NCI-H510A treated with DMSO at 0.1 percent for 48 hours (cell line): ENCODE measurements at places on chromosomes 6 and 20.

DNA sequence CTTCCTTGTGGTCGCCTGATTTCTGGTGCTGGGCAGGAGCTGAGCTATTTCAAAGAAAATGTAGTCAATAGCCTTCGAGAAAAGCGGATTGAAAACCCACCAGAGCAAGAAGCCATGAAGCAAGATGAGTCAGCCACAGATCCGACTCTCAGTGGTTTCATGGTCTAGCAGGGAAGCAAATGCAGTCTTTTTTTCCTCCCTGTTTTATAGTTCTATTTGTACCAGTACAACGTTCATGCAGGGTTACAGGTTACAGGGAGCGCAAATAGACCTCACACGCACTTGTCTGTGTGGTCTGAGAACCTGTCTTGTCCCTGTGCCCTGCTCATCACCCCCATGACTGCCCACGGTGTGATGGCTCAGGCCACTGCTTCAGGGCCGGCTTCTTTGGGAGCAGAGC lies 309.8 kb upstream of the SUPT3H start:
- DNase-seq: no peak

DNA sequence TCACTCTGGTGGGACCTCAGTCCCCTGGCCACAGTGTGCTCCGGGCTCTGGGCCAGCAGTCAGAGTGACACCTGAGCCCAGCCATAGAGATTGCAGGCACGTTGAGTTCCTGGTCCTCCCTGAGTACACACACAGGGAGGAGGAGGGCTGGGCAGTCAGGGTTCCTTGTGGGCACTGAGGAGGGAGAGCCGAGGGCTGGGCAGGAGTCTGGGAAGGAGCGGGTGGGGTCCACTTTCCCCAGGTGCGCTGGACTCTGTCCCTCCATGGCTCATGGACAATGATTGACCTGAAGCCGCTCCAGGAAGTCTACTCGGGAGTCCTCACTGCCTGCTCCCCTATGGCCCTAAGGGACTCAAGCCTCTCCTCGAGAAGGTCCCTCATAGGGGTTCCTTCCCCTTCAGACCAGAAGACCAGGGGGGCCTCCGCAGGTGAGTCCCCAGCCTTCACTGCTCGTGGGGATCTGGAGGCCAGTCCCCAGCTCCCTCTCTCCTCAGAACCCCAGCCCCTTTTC lies 1.1 kb downstream of the SLC44A4 start:
- DNase-seq: peak; percentile 24

- no peak for DNase-seq
Measured at GRCh38 chr6:125207956-125208355, 54.4 kb downstream of the TPD52L1 start.

GRCh38 chr20:45405571-45406259 lies 2.4 kb upstream of the DBNDD2 start:
- no peak for DNase-seq

DNA sequence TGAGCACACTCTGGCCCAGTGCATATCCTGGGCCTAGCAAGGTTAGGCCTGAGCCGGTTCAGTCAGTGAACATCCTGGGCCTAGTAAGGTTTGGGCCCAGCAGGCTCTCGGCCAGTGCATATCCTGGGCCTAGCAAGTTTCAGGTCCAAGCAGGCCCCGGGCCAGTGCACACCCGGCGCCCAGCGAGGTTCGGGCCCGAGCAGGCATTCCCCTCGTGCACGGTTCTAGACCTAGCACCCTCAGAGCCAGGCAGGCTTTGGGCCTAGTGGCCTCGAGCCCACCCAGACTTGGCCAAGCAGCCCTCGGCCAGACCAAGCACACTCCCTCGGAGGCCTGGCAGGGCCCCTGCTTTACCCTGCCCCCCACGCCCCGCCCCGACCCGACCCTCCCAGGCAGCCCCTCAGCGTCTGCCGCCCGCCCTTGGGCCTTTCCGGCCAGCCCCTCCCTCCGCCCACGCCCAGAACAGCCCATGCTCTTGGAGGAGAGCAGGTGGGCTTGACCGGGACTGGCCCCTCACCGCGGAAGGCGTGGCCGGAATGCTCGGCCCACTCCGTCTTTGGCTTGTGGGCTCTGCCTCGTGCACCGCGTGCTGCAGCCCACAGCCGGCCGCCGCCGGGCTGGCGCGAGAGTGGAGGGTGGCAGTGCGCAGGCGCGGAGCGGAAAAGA lies at the start of gene CTCFL:
Gene CTCFL (minus strand): TSS at position 630 of the 666 bp plus-strand sequence. CDS start 935 bp downstream, outside the sequence.
- DNase-seq: no peak

- DNase-seq: no peak
Measured at GRCh38 chr20:48008850-48009515, 223.7 kb upstream of the SULF2 start.

DNA sequence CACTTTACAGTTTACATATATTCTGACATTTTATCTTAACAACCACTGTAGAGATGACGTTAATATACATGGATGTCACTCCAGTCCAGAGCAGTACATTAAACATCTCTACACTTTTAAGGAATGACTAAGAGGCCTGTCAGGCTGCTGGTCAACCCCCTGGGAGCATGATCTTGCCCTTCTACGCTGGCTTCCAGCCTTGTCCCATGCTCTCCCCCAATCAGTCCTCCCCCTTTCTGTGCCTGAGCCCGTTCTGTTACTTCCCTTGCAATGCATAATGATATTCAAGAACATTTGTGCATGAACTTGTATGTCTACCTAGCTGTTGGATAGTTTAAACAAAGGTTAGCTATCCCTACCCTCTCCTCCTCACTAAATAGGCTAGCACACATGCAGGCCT lies 40.5 kb upstream of the PLCB4 start:
- DNase-seq: no peak

DNA sequence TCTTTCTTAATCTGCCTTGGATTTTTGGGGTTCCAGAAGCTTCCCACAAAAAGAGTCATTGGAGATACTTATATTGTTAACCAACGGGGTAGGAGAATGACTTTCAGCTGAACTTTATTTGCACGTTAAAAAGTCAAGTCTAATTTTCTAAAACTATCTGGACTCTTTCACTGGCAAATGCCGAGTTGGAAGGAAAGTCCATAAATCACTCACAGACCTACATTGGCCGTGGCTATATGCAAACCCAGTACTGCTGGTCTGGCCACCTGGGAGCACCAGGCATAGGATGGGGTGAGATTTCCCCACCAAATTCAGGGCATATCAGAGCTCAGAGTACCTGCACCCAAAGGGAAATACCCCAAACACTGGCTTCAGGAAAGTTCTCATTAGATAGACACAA lies 71.3 kb upstream of the SALL4 start:
- no peak for DNase-seq

DNA sequence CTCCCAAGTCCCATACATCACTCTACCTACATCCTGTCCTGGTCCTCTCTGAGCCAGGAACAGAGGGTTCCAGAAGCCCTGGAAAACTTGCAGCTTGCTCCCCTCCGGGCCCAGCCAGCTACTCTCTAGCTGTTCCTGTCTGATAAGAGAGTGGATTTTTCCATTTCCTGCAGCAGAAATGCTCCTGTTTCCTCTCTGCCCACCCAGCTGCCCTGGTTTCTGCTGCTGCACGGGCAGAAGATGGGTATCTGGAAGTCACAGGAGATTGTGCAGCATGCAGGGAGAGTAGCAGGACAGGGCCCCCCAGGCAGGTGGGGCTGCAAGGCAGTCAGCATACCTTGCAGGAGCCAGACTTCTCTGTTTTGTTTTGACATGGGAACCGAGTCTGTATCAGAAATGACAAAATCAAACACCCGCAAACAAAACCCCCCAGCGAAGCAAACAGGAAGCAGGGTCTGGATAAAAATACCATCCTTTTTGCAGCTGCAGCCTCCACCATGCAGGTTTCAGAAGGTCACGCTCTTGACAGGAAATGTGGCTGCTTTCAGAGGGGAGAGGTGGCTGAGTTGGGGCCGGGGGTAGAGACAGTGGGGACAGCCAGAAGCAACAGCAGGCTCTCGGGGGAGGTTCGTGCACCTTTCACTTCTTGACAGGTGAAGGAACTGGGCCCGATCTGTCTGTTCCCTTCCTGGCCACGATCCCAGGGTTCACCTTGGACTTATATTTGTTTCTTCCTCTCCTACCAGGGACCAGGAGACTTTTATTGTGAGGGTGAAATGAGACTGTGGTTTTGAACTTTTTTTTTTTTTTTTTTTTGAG lies 50.8 kb upstream of the FAM83D start:
- no peak for DNase-seq

- DNase-seq: no peak
Measured at GRCh38 chr6:42961020-42961470, 491 bp downstream of the GNMT start.

- DNase-seq: no peak
Measured at GRCh38 chr6:37048851-37049757, 43.6 kb downstream of the FGD2 start.

- DNase-seq: no peak
Measured at GRCh38 chr6:24251339-24251738, 106.5 kb downstream of the DCDC2 start.

GRCh38 chr20:63941282-63942081 lies 14.7 kb downstream of the UCKL1 start:
- DNase-seq: no peak

DNA sequence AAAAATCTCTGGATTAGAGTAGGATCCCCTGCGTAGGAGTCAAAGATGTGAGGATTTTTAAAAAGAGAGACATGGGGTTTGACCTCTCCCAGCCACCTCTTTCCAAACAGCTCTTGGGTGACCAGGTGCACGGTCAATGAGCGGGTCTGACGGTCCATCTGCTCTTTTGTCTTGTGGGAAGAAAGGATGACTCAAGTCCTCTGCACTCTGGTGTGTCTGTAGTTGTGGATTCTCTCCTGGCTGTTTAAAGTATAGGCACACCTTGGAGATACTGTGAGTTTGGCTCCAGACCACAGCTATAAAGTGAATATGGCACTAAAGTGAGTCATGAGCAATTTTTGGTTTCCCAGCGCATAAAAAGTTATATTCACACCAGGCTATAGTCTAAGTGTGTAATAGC lies 209.8 kb downstream of the BMP7 start:
- no peak for DNase-seq

DNA sequence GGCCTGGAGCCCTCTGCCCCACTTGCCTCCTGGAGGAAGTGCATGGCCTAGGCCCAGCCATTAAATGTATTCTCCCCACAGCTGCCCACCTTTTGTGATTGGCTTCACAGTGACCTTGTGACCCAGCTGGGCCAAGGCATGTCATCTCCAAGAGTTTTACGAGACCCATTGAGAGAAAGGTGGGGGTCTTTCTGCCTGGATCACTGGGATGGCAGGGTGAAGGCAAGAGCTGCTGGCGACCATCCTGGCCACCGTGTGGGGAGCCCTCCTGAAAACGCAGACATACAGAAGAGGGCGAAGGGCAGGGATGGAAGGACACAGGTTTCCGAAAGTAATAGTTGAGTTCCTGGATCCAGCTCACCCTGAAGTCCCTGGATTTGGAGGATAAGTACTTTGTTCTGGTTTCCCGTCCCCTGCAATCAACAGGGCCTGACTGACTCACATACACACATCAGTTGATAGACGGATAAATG lies 12.3 kb upstream of the SPO11 start:
- DNase-seq: no peak

GRCh38 chr20:49983848-49984408 lies 1.1 kb downstream of the SNAI1 start:
- DNase-seq: no peak

DNA sequence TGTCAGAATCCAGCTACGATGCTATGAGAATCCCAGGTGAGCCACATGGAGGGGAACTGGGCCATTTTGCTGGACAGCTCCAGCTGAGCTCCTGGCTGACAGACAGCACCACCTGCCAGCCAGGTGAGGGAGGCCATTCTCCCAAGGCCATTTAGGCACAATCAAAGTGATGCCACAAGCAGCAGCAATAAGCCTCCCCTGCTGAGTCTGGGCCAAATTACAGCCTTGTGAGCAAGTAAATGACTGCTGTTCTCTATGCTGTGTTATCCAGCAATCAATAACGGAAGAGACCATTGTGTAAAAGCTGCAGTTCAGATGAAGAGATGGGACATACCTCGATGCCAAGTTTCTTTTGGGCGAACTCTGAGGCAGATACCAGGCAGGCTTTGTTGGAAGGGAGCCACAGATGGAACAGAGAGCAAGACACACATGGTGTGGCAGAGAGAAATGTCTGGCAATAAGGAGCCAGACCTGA lies 14.0 kb upstream of the SCGN start:
- DNase-seq: peak; percentile 69

DNA sequence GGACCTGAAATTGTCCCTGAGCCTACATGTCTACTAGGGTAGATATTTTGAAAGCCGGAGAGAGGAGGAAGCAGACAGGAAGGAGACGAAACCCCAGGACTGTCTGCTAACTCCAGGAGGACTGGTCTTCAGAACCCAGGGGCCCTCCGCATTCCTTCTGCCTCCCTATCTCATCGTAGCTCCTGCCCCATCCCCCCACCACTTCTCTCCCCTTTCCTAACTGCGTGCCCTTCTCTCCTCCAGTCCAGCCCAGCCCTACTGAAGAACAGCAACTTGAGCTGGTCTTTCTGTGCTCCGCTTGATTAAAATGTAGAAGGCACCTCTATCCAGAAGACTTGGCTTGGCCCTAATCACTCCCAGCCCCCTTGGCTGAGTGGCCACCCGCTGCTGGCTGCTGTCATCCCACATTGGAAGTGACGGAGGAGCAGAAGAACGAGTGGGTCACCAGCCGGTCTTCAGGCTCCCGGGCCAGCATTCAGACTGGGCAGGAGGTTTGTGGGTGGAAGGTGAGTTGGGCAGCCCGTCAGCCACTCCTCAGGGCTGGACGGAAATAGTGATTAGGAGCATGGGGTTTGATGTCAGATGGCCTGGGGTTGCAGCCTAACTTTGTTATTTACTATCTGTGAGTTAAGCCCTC lies 28.8 kb upstream of the ANGPT4 start:
- no peak for DNase-seq

GRCh38 chr20:59729506-59729905 lies 125.2 kb downstream of the PHACTR3 start:
- DNase-seq: no peak

DNA sequence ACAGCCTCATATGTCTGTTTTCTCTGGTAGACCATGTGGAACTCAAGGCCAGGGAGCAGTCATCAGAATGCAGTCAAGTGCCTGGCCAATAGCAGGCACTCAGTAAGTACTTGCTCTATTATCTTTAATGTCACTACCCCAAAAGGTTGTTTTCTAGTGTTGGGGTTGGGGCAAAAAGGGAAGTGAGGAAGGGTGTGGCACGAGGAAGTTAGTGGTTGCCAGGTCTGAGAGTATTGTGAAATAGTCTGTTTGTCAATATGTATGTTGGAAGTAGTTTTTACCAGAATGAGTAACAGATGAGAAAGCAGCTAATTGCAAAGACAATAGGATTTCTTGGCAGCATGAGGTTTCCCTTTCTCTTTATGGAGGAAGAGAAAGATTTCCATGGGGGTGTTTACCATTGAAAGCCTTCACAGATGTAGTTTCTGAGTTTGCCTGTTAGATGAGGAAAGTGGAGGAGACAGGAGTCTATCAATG lies 59.5 kb upstream of the ARMH2 start:
- DNase-seq: no peak

- DNase-seq: peak; percentile 27
Measured at GRCh38 chr20:35129647-35130069, 17.5 kb downstream of the EDEM2 start.

DNA sequence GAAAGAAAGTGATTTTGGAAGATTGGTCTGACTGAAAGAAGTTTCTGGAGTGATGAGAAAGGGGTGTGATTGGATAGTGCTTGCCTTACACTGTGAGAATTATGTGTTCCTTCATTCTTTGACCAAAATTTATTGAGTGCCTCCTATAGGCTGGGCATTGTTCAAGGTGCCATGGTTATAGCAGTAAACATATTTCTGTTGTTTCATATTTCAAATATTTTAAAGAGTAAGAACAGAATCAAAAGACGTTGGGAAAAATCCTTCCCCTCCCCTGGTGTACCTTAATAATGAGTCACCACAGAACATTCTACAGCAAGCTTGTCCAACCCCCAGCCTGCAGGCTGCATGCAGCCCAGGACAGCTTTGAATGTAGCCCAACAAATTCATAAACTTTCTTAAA lies 78.6 kb downstream of the GCLC start:
- no peak for DNase-seq
